AG08395 (cell line): ENCODE measurements at places on chromosomes 3 and 15.

GRCh38 chr3:129352045-129352444 is 73.4 kb downstream of the HMCES start:
- DNase-seq = no peak

- peak; percentile 70 for DNase-seq
Observed at GRCh38 chr15:80234883-80235282, 17.1 kb downstream of the CTXND1 start.

DNA sequence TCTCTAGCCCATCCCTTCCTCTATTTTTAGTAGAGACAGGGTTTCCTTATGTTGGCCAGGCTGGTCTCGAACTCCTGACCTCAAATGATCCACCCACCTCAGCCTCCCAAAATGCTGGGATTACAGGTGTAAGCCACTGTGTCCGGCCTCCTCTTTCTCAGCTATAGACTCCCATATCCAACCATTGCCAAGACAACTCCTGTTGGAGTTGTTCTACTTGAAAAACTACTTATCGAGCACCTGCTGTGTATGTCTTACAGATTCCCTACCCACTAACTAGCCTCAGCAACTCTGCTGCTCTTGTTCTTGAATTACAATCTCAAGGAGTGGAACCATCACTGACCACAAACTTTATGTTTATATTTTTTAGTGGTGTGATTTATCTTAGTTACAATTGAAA is 186.6 kb downstream of the SLC9A9 start:
- no peak for DNase-seq

DNA sequence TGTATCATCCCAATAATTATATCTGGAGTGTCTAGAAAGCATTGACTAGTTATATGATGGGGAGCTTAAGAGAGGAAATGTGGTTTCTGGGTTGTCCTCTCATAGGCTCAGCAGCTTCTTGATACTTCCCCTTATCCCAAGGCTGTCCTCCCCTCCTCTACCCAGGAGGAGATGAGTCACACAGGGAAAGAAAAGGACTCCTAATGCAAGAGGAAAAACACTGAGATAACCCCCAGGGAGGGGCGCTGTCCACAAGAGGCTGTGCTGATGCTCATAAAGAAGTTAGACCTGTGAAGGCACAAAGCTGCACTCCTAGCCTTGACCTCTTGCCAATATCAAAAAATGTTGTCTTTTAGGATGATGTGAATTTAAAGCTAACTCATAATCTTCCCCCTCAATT is 28.8 kb upstream of the GYG1 start:
- peak; percentile 61 for DNase-seq

- DNase-seq = no peak
Observed at GRCh38 chr3:179958759-179959158, 78.0 kb downstream of the PEX5L start.

DNA sequence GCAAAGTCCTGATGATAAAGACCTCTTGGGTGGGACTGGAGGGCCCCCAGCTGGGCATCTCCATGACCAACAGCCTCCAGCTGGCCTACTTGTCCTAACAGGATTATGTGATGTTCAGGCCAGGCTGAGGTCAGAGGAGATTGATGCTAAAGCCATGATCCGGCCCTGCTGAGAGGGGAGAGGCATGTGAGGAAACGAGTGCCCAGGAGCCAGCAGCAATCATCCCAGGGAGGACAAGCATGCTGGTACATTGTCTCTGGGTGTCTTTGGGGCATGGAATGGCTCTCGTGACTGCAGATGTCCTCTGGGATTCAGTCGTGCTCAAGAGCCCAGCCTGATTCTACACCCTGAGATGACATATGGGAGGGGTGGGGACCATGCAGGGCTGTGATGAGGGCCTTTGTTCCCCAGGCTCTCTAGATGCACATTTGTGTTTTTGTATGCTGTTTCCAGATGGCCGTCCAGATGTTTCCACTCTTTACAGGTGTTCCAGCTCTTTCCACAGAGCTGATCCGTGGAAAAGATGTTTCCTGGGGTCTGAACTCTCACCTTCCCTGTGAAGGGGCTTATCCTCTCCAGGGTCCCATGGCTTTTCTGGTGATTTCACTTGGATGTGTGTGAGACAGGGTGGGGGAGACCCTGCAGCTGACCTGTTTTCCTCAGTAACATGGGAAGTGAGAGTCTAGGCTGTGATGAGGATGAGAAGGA is 20.2 kb downstream of the SLC24A1 start:
- no peak for DNase-seq

DNA sequence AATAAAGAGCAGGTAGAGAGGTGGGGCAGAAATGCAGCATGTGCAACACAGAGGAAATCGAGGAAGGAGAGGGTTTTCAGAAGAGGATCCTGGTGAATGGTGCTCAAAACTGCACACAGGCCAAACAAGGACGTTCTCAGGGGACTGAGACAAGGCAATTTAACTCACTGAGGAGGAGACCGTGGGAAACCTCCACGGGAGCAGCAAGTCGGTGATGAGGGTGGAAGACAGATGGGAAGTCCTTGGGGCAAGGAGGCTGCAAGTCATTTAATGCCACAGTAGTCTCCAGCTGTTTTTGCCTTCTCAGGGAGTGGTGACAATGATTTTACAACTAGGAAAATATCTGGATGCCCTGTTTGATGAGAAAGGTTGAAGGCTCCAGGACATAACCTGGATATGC is 11.5 kb upstream of the PDIA5 start:
- DNase-seq = no peak

- DNase-seq = no peak
Observed at GRCh38 chr3:59733041-59733809, 683.4 kb upstream of the CFAP20DC start.

DNA sequence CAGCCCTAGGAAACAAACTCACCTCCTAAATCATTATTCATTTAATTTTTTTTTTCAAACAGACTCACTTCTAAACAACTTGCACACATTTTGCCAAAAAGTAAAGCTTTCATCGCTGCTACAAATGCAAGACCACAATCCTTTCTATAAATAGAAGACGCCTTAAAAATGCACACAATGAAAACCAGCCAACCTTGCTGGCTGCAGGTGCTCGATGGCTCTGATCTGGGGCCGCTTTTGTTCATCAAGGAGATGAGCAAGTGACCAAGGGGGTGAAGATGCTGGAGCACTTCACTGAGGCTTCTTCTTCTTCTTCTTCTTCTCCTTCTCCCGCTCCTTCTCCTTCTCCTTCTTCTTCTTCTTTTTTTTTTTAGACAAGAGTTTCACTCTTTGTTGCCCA is 12.7 kb upstream of the SLC6A6 start:
- DNase-seq = no peak

DNA sequence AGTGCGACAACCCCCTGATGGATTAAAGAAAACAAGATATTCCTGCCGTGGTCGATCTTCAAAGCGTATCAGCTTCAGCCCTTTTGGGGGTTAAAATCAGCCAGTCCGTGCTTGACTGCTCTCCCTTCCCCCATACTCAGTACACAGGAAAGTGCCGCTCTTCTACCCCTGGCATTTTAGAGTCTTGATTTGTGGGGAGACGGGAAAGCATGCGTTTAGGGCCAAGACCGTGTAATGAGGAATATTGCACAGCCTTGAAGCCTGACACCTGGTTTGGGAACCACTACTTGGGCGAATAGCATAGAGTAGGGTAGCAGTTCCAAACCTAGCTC is 540 bp upstream of the EDC3 start:
- no peak for DNase-seq

DNA sequence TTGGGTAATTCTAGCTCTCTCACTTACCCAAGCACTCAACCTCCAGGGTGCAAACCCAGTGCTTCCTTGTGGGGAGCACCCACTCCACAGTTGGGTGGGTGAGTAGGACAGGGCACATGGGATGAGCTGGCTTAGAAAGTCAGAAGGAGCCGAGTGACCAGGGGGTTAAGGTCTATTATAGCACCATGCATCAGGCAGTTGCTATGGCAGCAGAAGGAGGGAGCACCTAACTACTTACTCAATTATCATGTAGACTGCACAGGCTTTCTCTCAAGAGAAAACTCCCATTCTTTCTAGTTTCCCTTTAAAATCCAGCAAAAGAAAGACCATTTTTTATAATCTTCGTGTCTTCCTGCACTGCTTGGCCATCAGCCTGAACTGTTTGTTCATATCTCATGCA is 163.0 kb downstream of the OCA2 start:
- no peak for DNase-seq

GRCh38 chr3:179630753-179631451 is 21.9 kb upstream of the USP13 start:
- no peak for DNase-seq

- DNase-seq = no peak
Observed at GRCh38 chr3:52561028-52561747, 24.8 kb downstream of the UQCC5 start.

DNA sequence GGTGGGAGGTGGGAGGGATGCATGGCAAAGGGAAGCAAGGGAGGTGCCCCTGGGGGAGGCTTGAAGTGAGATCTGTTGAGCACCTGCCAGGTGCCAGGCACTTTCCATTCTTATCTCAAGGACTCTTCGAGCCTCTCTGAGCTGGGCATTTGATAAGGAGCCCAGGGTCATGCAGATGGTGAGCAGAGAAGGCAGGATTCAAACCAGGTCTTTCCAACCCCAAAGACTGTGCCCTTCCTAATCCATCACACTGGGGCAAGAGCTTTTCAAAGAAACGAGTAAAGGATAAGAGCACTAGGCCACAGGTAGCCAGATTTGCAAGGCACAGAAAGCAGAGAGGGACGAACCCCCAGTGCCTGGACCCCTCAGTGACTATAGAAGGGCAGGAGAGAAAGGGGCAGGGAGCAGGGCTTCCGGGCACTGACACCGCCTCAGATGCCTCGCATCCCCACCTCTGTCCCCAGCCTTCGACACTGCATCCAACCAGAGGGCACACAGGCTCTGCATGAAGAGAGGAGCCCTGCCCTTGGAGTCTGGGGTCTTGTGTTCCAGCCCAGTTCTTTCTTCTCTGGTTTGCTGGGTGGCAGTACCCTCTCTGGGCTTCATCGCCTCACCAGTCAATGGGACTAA is 21.0 kb downstream of the IGDCC4 start:
- no peak for DNase-seq

DNA sequence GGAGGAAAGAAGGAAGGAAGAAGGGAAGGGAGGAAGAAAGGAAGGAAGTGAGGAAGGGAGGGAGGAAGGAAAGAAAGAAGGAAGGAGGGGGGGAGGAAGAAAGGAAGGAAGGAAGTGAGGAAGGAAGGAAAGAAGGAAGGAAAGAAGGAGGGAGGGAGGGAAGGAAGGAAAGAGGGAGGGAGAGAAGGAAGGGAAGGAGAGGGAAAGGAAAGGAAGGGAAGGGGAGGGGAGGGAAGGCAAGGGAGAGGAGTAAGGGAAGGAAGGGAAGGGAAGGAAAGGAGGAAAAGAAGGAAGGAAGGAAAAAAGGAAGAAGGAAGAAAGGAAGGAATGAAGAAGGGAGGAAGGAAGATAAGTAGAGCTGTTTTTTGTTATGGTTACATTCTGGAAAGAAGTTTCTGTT is 141.2 kb downstream of the LRRC3B start:
- DNase-seq = no peak

- DNase-seq = peak; percentile 85
Observed at GRCh38 chr15:80514071-80514780, 110.0 kb downstream of the ARNT2 start.

GRCh38 chr3:157249606-157250005 is 89.7 kb upstream of the CCNL1 start:
- no peak for DNase-seq

GRCh38 chr3:58868097-58868779 is 181.6 kb downstream of the CFAP20DC start:
- DNase-seq = no peak

DNA sequence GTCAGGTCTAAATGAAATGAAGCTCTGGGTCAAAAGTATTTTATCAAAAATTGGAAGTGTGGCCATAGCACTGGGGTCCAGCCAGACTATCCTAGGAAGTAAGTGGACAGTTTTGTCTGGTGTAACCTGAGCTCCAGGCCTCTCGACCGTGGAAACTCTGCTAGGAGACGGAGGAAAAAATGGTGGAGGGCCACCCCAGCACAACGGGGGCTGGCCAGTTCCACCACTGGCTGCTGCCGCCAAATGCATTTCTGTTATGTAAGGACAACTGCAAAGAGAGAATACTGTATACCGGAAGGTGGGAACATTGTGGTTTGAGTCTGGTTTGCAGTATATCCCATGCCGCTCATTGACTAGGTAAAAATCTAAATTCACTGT is 235.7 kb downstream of the GREM1 start:
- DNase-seq = no peak

- peak; percentile 40 for DNase-seq
Observed at GRCh38 chr3:39106281-39106811, 1.1 kb downstream of the GORASP1 start.

GRCh38 chr15:100242989-100243388 is 98.8 kb downstream of the ADAMTS17 start:
- DNase-seq = no peak

DNA sequence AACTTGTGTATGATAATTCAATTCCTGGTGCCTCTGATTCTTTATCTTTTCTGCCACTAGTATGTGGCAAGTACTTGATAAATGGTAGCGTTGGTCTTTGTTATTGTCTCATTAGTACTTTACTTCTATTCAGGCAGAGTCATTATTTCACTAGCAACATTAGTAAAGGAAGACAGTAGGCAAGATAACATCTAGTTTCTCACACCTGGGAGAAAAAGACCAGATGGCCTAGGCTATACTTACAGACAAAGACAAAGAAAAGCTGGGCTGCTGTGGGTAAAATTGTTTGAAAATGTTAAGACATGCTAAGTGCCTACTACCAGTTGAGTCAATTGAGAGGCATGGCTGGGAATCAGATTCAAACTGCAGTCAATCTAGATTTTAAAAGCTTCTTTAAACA is 198.7 kb upstream of the CMC1 start:
- DNase-seq = no peak

DNA sequence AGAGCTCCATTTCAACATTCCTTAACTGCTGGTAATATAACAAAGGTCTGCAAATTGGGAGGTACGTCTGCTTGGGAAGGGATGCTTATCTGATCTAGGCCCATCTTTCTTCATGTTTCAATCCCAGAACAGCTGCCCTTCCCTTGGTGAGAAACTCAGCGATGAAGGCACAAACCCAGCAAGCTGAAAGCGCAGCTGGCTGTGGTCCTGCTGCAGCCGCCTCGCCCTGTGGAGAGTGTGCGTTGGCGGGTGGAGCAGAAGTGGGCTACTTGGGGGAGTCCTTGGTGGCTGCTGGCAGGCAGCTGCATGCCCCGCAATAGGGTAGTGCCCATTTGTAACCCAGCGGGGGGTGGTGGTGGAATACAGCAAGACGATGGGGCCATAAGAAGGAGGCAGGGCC is 160.6 kb upstream of the WNT5A start:
- no peak for DNase-seq

GRCh38 chr3:44513513-44513912 is 36.0 kb upstream of the ZNF445 start:
- no peak for DNase-seq

DNA sequence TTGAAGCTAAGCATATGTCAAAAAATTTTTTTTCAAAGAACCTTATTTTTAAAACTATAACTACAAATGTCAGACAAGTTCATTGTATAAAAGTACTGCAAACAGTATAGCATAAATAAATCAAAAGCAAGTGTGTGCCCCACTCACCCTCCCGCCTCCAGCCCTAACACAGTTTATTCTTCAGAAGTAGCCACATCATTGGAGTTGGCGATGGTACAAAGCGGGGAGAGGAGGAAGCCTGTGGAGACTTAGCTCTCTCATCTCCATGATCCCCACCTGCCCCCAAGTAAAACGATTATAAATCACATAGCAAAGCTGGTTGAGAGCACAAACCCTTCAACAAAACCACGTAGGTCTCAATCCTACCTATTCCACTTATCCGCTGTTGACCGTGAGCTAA is 33.6 kb downstream of the FOXP1 start:
- no peak for DNase-seq
